Kidney (tissue), 22 donors: ENCODE measurements at places on chromosomes 1 and 21. TPM values are rescaled to one million over a fixed set of nuclear protein-coding genes. Genes with fewer than 3 reads are reported as not detected.

The PAPPA2 gene
- 93.5 TPM for total RNA-seq

- DNase-seq, result no peak
Observed at GRCh38 chr1:243390162-243390791, 134.4 kb downstream of the SDCCAG8 start.

The SETD4 gene
- total RNA-seq, result 22.5 TPM

DNA sequence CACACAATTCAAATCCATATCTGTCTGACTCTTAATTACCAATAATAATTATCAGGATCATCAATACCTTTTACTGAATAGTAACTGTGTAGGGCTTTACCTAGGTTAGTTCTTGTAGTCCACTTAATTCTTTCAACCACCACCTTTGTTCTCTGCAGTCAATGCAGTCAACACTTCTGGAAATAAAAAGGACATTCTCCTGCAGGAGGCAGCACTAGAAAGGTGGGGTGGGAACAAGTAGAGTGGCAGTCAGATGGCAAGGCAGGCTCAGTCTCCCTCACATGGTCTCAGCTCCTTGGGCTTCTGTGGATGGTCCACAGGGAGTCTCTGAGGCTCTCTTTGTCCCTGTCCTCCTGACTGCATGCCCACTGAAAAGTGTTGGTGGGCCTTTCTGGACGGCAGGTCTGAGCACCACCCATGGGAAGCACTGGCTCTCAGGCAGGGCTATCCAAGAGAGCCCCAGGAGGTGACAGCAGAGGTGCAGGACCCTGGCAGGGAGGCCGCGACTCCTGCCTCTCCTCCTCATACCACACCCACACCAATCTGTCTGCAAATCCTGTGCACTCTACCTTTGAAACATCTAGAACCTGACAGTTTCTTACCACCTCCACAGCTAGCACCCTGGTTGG is 237.3 kb downstream of the FOXD2 start:
- no peak for DNase-seq

GRCh38 chr1:233714631-233715217 is 100.8 kb downstream of the KCNK1 start:
- no peak for DNase-seq

The SERPINC1 gene
- total RNA-seq, result 0.41 TPM
